BE2C (cell line): ENCODE measurements at places on chromosomes 11 and 22.

- DNase-seq = peak; percentile 58
Observed at GRCh38 chr22:46649141-46650077, 29.2 kb downstream of the GRAMD4 start.

DNA sequence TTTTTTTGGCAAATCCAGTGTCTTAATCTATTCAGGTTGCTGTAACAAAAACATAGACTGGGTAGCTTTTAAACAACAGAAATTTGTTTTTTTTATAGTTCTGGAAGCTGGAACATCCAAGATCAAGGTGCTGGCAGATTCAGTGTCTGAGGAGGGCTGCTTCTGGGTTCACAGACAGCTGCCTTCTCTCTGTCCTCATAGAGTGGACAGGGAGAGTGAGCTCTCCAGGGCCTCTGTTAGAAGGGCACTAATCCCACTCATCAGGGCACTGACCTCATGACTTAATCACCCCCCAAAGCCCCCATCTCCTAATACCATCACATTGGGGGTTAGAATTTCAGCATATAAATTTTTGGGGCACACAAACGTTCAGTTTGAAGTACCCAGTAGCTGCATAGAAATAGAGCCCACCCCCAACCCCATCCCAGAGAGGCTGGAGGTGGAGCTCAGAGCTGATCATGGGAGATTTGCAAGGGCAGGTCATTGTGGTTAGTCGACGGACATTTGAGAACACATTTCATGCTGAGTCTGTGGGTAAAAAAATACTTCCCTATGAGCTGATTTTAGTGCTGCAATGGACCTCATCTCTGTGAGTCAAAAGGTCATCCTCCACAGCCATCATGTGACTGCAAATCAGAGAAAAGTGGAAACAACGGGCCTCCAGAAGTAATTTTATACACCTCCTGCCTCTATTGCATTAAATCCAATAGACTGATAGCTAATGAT, 203.1 kb upstream of the CADM1 start:
- no peak for DNase-seq

- DNase-seq = no peak
Observed at GRCh38 chr11:115665175-115665821, 161.1 kb upstream of the CADM1 start.

DNA sequence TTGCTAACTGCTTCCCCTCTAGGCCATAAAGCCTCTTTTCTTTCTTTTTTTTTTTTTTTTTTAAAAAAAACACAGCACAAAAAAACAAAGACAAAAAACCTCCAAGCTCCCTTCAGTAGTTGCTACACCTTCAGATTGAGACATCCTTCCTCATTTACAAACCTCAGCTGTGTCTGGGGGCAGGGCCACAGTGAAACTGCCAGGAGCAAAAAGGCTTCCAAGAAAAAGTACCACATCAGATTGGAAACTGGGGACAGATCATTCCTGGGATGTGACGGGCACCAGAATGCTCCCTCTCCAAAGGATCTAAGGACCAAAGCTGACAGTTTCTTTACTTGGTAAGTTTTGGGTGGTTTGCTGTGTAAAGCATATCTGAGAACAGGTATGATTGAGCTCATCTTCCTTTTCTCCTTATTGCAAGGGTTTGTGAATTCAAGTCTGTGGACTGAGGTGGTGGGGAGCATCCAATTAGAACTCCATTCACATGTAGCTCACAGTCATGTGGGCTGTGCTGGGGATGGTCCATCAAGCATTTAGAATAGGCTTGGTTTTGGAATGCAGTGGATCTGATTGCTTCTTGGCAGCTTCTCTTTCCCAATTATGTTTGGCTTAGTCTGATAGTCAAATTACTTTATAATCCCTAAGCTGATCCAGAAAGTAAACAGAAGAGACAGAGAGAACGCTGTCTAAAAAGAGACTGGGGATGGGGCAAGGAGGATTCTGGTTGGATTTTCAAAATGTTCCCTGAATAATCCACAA, 705 bp downstream of the BBOX1 start:
- no peak for DNase-seq

- no peak for DNase-seq
Observed at GRCh38 chr11:68302670-68303069, 9.7 kb upstream of the LRP5 start.
